NCI-H1930 (cell line): ENCODE measurements at places on chromosomes 11 and 22.

DNA sequence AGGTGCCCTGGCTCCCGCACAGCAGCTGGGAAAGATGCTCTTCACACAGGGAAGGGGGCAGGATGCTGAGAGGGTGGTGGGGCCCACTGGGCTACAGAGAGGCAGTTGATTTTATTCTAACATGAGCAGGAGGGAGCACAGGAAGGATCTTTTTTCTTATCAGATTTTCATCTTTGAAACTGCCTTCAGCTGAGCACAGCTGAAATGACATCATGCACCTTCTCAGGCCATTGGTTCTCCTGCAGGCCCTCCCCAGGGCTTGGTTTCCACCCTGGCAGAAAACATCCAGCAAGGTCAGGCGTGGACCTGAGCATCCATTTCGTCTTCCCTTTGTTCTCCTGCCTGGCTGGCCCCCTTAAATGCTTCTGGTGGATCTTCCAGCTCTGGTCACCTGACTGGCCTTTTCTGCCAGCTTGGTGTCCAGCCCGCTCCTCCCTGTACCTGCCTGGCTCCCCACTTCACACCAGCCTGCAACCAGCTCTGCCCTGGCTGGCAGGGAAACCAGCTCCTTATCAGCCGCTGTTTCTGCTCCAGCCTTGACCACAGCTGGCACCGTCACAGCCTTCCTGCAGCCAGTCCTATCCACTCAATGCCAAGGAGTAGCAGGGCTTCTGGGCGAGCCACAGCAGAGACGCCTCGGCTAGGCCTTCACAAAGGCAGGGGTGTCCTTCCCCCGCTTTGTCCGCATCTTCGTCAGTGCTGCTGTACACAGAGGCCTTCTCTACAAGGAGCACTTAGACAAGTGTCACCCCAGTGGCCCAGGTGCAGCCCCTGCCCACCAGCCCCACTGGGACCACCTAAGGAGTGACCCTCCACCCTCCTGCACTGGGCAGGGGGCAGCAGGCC is 36.5 kb downstream of the TOM1 start:
- DNase-seq = no peak

GRCh38 chr11:94734563-94735275 is 33.4 kb upstream of the AMOTL1 start:
- DNase-seq = no peak

GRCh38 chr22:19180740-19181410 is 2.3 kb upstream of the SLC25A1 start:
- DNase-seq = no peak

DNA sequence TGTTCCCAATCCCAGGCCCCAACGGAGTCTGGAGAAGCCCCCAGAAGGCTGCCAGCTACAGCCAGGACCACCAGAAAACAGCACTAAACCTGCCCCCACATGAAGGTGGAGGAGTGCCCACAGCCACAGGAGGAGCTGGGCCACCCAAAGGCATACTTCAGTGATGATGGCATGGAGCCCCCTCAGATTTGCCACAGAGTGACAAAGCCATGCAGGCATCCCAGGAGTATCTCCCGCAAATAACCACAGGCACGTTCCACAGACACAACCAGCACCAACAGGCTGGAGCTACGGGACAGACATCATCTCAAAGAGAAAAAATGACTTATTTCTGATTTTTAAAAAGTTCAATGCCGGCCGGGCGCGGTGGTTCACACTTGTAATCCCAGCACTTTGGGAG is 10.6 kb downstream of the CARS1 start:
- DNase-seq = no peak

GRCh38 chr22:29663180-29663821 is 56.5 kb upstream of the CABP7 start:
- no peak for DNase-seq

GRCh38 chr11:75408957-75409219 is 9.6 kb downstream of the RPS3 start:
- DNase-seq = no peak

- no peak for DNase-seq
Measured at GRCh38 chr11:36147491-36147890, 141.7 kb downstream of the COMMD9 start.

DNA sequence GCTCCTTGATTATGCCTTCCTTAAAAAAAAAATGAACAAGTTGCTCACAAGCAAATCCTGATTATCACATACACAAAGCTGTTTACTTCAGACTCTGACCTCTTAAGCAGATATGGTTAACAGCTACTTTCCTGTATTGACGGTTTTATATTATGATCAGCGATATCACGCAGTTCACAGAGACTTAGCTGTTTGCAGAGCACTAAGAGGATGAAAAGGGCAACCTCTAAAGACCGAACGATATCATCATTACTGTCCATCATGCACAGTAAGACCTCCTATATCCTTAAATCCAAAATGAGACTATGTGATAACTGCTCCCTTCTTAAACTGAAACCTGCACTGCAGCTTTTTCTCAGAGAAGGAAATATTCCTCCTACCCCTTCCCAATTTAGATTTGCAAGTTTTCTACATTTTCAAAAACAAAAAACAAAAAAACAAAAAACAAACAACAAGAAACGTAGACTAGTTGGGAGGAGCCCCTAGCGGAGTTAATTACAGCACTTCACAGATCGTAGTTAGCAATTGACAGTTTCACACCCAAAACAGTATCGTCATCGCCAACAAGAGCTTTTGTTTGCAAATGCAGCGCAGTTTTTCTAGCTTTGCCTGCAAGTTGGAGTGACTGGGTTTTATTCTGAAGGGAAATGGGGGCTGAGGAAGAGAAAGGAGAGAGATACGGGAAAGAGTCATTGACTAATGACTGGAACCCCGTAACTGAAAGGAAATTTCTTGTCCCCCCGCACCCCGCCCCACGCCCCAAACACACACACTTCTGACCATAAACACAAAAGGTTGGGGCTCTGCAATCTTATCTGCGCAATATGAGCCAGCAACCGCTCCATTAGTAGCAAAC is 1.2 kb downstream of the DDX6 start:
- DNase-seq = no peak

DNA sequence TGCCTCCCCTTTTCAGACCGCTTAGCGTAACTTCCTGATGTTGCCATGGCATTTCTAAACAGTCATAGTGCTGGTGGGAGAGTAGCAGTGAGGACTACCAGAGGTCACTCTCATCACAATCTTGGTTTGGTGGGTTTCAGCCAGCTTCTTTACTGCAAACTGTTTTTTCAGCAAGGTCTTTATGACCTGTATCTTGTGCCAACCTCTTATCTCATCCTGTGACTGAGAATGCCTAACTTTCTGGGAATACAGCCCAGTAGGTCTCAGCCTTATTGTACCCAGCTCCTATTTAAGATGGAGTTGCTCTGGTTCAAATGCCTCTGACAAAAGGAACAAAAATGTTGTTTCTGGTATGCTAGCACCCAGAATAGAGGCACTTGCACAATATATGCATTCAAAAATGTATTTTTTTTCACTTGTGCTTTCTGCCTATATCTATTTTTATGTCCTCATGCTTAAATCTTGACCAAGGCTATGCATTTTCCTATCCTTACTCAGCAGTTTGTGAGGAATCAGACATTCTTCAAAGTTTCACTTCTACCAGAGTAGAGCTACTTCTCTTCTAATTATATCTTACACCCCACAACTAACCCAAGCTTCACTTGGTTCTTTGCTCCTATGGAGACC is 16.1 kb upstream of the OR51M1 start:
- no peak for DNase-seq
